ENCODE measurements at places on chromosomes 3 and 15. TPM values are rescaled to one million over a fixed set of nuclear protein-coding genes. Genes with fewer than 3 reads are reported as not detected.

DNA sequence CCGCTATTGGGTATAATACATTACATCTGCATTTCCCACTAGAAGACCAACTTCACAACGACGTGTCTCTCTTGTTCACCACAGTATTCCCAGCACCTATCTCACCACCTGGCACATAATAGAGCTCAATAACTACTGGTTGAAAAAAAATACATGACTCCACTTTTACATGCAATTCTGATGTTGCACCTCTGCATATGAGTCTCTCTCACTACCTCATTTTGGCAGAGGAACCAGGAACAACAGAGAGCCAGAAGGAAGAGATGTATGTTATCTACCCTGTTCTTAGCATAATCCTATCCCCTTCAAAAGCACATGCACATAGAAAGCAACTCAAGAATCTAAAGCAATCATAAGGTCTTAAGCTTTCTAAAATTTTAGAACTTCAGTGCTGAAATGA, 61.6 kb downstream of the SHQ1 start:
- no peak for DNase-seq

- DNase-seq = no peak
Observed at GRCh38 chr3:52050571-52050970, 5.8 kb downstream of the DUSP7 start.

GRCh38 chr15:62248277-62248984, 83.3 kb upstream of the C2CD4B start:
- peak; percentile 46 for DNase-seq

MEX3B gene
- polyA plus RNA-seq = 0.73 TPM

DNA sequence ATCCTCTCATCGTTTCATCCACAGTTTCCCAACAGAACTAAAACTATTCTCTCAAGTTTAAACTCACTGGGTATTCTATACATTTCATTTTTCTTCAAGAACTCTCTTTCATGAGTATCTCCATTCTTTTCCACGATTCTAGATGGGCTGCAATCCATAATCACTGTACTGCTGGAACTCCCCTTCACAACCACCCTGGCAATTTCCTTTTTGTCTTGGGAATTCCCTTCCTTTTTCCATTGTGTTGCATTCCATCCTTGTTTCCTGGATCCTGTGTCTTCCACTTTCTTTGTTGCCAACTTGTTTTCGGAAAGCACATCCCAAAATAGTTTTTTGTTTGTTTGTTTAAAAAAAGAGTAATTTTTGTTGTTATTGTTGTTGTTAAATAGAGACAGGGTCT, 67.0 kb upstream of the FBN1 start:
- no peak for DNase-seq

- DNase-seq = no peak
Observed at GRCh38 chr15:69320977-69321554, 22.4 kb downstream of the PAQR5 start.

DNAH1 gene
- 0.44 TPM for polyA plus RNA-seq

DNA sequence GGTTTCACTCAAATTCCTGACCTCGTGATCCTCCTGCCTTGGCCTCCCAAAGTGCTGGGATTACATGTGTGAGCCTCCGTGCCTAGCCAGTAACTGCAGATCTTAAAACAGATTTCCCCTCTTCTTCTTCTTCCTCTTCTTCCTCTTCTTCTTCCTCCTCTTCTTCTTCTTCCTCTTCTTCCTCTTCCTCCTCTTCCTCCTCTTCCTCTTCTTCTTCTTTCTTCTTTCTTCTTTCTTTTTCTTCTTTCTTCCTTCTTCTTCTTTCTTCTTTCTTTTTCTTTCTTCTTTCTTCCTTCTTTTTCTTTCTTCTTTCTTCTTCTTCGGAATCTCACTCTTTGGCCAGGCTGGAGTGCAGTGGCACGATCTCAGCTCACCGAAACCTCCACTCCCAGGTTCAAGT, 7.8 kb downstream of the USP3 start:
- DNase-seq = no peak

TRA2B gene
- polyA plus RNA-seq = 130 TPM

DNA sequence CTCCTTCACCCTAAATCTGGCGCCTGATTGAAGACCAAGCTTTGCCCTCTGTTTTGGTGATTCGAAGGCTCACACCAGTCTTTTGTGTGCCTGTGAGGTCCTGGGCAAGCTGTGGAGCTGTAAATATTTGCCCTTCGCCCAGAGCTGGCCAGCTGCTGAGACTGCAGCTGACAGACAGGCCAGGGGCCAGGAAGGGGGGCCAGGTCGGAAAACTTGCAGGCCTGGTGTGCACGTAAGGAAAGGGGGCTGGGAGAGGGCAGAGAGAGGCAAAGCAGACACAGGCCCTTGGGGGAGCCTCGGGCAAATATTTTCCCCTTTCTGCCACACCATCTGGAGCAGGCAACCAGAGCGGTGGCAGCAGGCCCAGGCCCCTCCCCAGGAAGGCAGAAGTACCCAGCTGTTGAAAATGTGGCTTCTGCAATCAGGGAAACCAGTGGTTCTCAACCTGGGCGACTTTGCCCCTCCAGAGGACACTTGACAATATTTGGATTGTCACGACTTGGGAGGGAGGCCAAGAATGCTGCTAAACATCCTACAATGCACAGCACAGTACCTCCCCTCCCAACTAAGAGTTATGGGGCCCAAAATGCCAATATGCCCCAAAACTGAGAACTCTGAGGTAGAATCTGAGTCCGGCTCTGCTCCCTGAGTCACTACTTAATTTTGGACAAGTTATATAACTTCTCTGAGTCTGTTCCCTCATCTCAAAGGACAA, 2.5 kb downstream of the PDZRN3 start:
- no peak for DNase-seq

DNA sequence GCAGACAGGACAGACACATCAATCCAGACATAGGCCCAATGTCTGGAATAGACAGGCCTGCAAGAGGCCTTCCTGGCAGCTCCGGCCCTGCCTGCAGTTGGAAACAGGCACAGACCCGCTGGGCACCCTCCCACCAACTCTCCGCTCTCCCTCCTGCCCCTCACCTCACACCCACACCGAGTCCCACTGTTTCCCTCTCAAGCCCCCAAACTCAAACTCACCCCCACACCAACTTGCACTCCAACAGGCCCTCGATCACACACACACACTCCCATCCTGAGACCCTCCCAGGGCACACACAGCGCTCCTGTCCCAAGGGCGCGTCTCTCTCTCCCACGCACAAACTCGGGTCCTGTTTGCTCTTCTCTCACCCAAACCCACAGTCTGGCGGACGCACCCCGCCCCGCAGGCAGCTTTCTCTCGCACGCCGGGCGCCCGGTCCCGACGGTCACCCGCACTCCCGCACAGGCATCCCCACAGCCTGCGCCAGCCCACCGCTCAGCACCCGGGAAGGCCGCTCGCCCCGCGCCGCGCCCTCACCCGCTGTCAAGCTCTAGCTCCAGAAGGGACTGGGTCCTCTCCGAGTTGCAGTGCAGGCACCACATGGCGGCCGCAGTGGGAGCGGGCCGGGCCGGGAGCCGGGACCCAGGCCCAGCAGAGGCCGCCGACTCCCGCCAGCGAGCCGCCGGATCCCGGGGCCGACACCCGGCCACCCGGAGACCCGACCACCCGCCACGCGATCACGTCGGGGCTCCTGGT, 106.2 kb downstream of the IQSEC1 start:
- DNase-seq = peak; percentile 27

DNA sequence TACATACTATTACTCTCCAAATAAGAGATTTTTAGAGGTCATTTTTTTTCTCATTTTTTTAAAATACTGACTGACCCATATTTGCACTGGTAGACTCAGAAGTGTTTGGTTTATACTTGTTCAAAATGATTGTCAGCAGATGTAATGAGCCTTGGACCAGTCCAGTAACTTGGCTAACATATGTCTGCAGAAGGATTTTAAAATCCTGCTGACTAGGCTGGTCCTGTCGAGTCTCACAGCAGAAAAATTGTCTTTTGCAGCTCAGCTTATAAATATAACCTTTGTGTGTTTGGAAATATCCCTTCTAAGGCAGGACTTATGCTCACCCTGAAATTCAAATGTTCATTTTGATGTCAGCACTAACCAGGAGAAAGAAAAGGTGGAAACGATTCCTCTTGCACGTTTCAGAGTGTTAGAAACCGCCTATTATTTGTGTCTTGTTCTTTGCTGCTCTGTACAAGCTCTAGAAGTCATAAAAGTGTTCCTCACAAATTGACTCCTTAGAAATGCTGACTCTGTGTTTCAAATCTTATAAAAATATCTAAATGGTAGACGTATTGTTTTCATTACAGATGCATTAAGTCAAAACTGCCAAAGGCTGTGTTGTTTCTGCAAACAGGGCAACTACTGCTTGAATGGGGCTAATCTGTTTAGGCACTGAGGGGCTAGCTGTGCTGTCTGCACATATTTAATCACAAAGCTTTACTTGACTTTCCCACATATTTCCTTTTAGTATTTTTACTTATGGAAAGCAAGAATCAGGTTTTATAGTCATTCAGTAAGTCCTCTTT, 95.3 kb downstream of the CHL1 start:
- no peak for DNase-seq

NME9 gene
- not detected for polyA plus RNA-seq

DNA sequence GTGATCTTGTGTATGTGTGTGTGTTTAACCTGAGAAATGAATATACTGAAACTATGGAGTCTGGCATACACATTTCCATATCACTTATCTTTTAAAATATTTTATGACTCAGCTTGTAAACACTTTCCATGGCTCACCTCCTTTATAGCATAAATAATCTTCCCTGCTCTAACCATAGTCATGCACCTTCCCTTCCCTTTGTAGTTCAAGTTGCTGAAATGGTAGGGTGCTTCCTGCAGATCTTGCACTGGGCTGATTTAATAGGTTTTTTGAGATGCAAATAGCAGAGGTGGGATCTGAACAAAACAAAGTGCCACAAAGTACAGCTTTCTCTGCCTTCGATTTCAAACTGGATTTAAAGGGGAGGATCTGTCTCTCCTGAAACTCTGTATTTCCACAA, 712.7 kb upstream of the LMCD1 start:
- DNase-seq = no peak

GRCh38 chr15:78533331-78533730, 6.9 kb upstream of the PSMA4 start:
- no peak for DNase-seq

DNA sequence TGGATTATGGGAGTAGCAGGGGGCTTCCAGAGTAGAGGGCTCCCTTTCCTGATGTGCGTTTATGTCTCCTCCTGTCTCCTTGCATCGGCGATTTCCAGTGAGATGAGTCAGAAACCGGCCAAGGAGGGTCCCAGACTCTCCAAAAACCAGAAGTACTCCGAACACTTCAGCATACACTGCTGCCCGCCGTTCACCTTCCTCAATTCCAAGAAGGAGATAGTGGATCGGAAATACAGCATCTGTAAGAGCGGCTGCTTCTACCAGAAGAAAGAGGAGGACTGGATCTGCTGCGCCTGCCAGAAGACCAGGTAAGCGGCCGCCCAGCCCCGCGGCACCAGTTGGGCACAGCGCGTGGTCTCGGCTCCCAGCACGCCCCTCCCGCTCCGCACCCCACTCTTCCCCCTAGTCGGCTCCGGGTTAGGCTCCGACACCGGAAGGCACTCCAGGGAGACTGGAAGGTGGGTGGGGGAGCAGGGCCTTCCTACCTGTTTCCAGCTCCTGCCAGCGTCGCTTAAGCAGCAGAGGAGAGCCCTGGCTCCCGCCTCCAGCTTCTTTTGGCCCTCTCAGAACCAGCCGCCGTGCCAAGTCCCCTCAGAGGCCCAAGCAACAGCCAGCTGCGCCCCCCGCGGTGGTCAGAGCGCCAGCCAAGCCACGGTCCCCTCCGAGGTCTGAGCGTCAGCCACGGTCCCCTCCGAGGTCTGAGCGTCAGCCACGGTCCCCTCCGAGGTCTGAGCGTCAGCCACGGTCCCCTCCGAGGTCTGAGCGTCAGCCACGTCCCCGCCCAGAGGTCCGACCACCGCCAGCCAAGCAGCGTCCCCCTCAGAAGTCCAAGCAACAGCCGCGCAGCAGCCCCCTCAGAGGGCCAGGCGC, 34.7 kb downstream of the MOBP start:
- DNase-seq = no peak

GRCh38 chr3:136353461-136353860, 103.3 kb downstream of the PCCB start:
- no peak for DNase-seq

- no peak for DNase-seq
Observed at GRCh38 chr15:57031605-57032004, 113.2 kb downstream of the TCF12 start.

RGMA gene
- 0.14 TPM for polyA plus RNA-seq

DNA sequence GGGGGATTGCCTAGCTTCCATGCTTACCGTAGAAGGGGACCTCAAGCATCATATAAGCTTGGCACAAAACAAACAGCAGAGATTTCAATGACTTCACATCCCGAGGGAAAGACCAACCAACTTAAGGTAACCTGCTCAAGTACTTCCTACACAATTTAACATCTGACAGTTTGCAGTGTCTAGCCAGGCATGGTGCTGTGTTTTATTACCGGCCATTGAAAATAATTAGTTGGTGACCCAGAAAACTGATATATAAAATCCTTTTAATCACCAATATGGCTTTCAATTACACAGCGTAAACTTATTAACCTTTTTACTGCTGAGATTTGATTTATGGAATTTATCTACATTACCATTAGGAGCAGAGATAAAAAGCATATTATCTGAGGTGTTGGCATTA, 268.3 kb downstream of the ARRDC4 start:
- DNase-seq = no peak

PRR20G gene
- polyA plus RNA-seq = not detected

GRCh38 chr3:108512671-108513070, 2.3 kb upstream of the MYH15 start:
- DNase-seq = no peak

NUTM1 gene
- not detected for polyA plus RNA-seq

- DNase-seq = peak; percentile 21
Observed at GRCh38 chr3:42535981-42536784, 33.7 kb downstream of the VIPR1 start.

DNA sequence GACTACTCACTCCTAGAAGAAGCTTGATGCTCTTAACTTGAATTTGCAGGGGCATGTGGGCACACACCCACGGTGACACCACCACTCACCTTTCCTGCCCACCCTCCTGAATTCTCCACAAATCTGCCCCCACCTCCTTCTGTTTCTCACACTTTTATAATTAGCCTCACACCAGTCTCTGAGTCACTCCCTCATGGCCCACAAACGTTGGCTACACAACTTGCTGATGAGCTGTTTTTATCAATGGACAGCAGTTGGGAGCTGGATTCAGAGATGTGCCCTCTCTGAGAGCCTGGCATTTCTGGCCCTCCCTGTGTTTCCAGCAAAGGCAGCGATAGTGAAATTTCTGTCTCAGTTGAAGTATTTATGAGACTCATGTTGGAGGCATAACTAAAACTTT, 1.3 kb downstream of the COLQ start:
- no peak for DNase-seq

DNA sequence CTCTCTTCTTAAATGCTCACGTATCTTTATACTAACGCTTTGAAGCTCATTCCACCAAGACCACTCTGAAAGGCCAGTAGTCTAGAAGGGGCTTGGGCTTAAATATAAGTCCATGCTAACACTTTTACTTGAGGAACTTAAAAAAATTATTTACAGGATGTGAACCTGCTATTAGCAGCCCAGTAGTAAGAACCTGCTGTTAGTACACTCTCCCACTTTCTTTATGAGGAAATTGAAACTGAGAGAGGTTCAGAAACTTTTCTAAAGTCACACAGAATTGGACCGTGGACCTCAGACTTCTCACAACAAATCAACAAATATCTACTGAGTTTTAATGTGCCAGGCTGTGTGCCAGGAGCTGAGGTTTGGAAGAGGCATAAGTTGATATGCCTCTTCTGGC, 53.4 kb downstream of the SYNPR start:
- DNase-seq = no peak

MED12L gene
- polyA plus RNA-seq = 0.01 TPM

RAB5A gene
- polyA plus RNA-seq = 31.4 TPM

ADAMTSL3 gene
- 0.02 TPM for polyA plus RNA-seq

GRCh38 chr3:70606018-70606417, 293.6 kb upstream of the MDFIC2 start:
- no peak for DNase-seq

LRTM1 gene
- not detected for polyA plus RNA-seq

PLA1A gene
- polyA plus RNA-seq = not detected

IMPG2 gene
- polyA plus RNA-seq = 0.05 TPM
